ENCODE measurements at places on chromosomes 6 and 20.

DNA sequence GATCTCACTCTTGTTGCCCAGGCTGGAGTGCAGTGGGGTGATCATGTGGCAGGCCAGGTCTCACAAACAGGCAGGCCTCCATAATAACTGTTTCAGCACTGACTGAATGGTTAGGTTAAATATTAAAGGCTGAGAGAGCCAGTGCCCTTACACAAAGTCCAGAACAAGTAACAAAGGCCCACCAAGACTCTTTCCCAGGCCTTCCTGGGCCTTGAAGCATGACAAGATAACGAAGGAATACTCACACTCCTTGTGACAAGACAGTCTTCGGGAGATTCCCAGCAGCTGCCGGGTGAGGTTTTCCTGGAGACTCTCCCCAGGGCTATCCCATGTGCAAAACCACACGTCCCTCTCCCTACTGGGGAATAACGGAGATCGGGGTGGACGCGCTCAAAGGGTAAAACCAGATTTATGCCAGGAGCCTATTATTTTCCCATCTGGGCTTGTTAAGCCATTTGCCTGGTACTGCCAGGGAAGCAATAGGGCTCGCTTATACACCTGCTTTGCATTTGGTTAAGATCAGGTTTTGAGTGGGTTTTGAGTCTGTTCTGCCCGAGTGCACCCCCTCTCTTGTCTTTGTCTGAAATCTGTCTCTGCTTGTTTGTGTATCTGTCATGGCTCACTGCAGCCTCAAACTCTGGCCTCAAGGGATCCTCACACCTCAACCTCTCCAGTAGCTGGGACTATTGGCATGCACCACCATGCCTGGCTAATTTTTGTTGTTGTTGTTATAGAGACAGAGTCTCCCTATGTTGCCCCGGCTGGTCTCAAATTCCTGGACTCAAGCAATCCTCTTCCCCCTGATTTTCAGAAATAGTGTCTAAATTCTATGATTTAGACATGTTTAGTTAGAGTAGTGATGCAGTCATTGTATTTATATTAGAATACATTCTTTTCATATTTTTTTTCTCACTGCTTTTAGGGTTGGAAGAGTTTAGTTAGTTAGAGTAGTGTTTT lies 1.4 kb upstream of the ENPP3 start:
- DNase-seq, result no peak

- no peak for DNase-seq
Measured at GRCh38 chr20:23438661-23439060, 824 bp upstream of the CSTL1 start.

DNA sequence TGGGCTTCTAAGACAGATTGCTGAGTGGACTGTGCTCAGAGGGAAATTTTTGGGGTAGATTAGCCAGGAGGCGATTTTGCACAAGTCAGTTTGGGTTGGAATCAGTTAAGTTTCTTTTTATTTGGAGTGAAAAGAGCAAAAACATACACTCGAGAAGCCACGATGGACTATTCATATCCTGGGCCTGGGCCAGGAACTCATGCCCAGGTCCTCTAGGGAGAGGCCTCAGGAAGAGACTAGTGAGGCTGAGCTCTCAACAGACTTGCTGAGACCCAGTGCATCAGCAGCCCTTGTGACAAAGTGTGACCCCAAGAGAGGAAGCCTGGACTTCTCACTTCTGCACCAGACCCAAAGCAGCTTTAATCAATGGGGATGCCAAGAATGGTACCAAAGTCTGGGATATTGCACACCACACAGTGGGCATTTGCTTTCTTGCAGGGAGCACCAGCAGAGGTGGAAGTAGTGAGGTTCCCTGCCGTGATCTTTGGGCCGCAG lies 61.6 kb upstream of the MAFB start:
- no peak for DNase-seq

DNA sequence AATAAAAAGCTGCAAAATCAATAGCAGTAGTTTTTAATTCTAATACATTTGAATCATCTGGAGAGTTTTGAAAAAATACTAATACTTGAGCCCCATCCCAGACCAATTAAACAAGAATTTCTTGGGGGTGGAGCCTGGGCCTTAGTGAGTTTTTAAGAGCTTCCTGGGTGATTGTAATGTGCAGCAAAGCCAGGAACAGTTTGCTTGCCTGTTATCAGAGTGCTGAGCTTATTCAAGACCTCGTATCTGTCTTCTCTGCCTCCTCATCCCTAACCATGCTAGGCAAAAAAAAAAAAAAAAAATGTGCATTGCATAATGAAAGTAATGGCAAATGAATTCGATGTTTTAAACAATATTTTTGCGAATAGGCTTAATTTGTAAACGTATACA lies 36.4 kb upstream of the MYB start:
- no peak for DNase-seq

- no peak for DNase-seq
Measured at GRCh38 chr6:44475417-44475778, 87.9 kb downstream of the CDC5L start.

DNA sequence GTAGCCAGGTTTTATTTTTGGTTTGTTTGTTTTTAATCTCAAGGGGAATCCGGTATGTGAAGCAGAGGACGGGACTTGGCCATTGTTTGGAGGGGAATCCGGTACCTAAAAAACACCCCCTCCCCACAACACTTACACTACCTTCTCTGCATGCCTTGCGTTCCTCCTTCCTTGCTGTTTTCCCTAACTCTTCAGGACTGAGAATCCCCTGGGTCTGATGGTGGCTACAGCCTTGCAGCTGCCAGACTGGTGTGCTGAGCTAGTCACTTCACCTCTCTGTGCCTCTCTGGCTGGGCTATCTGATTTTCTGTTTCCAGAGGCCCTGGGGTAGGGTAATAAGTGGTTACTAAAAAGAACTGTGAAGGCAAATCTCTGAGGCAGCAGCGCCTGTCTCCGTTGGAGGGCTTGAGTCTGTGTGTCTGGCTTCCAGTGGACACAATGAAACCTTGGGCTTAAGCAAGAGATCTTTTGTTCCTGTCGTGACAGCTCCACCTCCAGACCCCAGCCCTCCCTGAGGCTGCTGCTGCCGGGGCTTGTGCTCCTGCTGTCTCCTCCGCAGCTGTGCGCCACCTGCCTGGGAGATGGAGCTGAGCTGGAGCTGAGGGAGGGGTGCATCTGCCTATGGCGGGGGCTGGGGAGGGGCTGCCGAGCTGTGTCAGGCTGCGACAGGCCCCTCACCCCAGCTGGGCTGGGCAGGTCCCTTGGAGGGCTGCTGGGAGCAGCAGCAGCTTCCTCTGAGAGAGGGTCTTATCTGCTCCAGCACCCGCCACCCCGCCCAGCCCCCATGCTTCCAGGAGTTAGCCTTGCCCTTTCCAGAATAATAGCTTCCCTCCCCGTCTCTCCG lies 65.8 kb upstream of the CCDC167 start:
- no peak for DNase-seq

- no peak for DNase-seq
Measured at GRCh38 chr20:14984768-14985622, 647.6 kb upstream of the FLRT3 start.

- DNase-seq, result no peak
Measured at GRCh38 chr6:134995536-134995935, 45.6 kb upstream of the ALDH8A1 start.

GRCh38 chr6:34070315-34071135 lies 75.4 kb downstream of the GRM4 start:
- no peak for DNase-seq

DNA sequence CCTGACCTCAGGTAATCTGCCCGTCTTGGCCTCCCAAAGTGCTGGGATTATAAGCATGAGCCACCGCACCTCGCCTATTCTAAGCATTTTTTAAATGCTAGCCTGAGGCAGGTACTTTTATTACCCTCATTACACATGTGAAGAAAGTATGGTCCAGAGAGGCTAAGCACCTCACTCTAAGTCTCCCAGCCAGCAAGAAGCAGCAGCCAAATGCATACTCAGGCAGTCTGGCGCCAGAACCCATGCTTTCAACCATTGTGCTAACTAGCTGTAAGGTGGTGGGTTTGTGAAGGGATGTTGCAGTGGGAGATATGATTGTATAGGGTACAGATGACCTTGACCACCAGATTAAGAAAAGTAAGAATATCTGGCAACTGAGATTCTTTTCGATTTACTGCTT lies 26.1 kb upstream of the RIPOR2 start:
- no peak for DNase-seq

DNA sequence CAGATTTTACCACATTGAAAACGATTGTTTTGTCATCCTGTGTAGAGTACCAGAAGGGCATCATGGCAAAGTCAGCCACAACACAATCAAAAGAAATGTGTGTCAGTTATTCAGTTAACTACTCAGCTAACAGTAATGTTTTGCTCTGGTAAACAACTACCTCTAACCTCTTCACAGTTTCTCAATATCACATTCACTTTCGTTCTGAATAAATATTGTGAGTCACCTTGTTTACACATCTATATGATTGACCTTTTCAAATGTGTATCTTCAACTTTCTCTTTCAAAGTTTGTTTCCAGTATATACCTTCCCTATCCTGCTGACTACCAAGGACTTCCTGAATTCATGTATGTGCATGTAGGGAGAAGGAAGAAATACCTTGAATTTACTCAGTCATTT lies 216.6 kb upstream of the UFL1 start:
- DNase-seq, result no peak

- no peak for DNase-seq
Measured at GRCh38 chr6:45169815-45170214, 158.3 kb upstream of the RUNX2 start.

- DNase-seq, result no peak
Measured at GRCh38 chr6:129542705-129543104, 167.3 kb downstream of the ARHGAP18 start.

- no peak for DNase-seq
Measured at GRCh38 chr6:4412077-4412476, 276.7 kb upstream of the ECI2 start.

DNA sequence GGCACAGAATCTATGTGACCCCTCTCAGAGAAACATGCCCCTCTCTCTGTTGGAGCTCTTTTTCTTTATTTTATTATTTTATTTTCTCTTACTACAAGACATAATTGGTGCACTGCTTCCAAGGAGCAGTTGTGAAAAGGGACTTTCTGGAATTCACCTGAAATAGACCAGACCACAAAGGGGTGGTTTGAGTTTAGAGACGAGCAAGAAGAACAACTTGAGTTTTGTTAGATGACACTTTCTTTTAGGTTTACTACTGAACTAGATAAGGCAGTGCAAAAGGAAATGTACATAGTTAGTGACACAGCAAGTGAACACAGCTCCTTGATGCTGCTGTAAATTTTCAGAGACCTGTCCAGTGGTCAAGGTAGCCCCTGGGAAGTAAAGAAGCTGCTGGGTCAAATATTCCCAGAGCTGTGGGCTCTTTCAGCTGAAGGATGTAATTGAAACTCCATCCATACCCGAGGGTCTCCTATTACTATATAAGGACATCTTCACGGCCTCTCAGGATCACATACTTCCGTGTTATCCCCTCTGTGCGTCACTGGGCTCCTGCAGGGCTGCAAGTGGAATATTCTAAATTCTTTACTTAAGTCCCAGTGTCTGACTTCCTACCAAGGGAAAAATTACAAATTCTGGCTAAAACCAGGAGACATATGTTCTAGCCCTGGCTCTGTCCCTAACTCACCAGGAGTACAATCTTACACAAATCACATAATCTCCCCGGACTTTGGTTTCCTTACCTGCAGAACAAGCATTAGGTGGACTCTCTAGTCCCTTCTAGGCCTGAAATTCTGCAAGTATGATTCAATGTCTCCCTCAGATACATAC lies 69.1 kb upstream of the ADTRP start:
- no peak for DNase-seq

GRCh38 chr20:35306931-35307517 lies 14.8 kb upstream of the FAM83C start:
- DNase-seq, result no peak

GRCh38 chr6:54204921-54205591 lies 93.8 kb downstream of the MLIP start:
- DNase-seq, result no peak

DNA sequence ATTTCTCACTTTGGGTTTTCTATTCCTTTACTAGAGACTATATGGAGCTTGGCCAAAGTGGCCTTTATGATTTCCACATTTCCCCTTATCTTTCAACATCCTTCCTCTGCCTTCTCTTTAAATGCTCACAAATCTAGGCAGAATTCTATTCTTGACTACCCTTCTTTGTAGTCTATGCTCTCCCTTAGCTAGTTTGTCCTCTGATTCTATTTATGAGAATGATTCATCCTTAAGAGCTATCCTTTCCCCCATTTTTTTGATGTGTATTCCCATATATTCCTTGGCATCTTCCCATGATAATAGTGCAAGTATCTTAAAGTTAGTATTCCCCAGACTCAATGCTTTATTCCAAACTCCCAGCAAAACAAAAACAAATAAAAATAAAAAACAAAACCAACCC lies 53.1 kb downstream of the IL20RA start:
- no peak for DNase-seq

GRCh38 chr6:119234457-119234856 lies 115.1 kb downstream of the MAN1A1 start:
- DNase-seq, result no peak

DNA sequence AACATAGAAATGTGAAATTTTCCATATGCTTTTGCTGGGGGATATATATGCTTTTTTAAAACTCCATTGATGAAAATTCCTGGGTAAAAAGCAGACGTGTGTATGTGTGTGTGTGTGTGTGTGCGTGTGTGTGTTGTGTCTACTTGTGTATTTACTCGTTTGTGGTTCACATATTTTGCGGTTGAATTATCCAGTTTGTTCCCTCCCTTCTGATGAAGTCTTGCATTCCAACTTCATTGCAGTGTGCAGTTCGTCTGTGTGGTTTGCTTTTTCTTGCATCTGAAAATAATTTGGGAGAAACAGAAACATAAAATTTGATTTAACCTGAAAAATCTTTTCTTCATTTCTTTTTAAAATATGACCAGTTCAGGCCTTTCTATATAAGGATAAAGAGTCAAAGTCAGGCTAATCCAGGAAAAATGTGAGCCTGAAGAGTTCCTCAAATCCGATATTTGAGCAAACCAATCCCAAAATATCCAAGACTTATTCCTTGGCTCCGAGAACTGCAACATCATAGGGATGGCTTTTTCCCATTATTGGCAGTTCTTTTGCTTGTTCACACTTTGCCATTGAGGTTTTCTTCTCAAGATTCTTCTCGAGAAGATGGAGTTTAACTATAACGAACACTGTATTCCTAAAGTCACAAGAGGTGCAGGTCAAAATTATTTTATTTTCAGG lies 202.2 kb upstream of the CCN2 start:
- no peak for DNase-seq

GRCh38 chr6:89353702-89354392 lies 1.3 kb upstream of the UBE2J1 start:
- no peak for DNase-seq

- DNase-seq, result no peak
Measured at GRCh38 chr6:35026434-35027222, 114.5 kb downstream of the TCP11 start.

DNA sequence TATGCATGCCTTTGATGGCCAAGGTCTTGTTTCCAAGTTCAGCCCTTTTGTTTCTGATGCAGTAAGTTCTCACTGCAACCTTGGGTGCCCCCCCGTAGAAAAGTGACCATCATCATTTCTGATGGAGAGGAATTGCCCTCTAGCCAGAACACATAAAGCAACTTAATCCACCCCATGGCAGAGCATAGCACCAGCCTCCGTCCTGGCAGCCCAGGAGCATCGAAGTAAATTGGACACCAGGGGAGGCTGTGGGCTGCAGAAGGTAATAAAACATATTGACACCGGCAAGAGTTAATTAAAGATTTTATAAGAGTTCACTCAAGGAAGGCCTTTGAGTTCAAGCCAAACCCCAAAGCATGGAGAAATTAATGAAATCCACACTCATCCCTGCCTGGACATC lies 39.2 kb upstream of the CST7 start:
- no peak for DNase-seq

- DNase-seq, result no peak
Measured at GRCh38 chr20:39069976-39070375, 107.8 kb downstream of the DHX35 start.
